ENCODE measurements at places on chromosomes 16 and 17.

DNA sequence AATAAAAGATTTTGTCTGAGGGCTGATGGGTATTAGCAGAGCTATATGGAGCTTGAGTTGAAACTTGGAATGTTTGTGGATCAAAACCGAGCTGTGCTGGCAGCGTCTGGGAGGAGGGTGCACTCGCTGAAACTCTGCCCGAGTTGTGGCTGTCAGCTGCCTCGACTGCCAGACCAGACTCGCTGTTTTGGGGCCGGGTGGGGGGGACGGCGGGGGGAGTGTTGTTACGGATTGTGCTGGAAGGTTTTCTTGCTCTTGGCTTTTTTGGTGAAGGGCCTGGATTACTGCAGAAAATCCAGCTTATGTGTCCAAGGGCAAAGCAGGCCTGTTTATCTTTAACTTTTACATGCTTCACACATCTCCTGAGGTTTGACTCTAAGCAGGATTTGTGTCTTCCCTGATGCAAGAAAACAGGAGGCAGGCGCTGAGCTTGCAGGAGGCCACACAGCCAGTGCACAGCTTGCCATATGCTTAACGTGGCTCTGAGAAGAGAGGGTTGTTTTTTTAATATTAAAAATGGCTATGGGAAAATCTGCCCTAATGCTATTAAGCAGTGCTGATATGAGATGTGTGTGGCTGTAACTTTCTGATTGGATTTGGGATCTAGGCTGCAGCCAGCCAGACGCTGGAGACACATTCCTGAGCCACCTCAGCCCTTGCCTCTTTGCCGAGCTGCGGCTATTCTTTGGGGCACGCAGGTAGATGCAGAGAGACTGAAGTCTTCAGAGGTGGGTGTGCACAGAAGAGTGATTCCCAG, 20.5 kb upstream of the RPTOR start:
- DNase-seq, result no peak

GRCh38 chr16:69691980-69692911, 34.1 kb downstream of the NQO1 start:
- DNase-seq, result peak; percentile 43

DNA sequence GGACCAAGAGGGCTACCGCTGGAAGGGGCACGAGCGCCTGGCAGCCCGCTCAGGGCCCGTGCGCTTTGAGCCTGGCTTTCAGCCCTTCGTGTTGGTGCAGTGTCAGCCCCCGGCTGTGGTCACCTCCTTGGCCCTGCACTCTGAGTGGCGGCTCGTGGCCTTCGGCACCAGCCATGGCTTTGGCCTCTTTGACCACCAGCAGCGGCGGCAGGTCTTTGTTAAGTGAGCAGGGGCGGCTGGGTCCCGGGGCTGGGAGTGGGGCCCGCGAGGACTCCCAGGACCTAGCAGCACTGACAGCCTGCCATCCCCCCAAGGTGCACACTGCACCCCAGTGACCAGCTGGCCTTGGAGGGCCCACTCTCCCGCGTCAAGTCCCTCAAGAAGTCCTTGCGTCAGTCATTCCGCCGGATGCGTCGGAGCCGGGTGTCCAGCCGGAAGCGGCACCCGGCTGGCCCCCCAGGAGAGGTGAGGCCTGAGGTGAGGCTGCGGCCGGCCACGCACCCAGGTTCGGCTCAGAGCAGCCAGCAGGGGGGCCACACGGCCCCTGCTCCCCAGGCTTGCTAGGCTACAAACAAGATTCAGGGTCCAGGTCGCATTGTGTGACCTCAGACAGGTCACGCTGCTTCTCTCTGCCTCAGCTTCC, 17.4 kb upstream of the MYO15B start:
- no peak for DNase-seq

- no peak for DNase-seq
Observed at GRCh38 chr16:86292171-86292775, 218.1 kb upstream of the FOXF1 start.

DNA sequence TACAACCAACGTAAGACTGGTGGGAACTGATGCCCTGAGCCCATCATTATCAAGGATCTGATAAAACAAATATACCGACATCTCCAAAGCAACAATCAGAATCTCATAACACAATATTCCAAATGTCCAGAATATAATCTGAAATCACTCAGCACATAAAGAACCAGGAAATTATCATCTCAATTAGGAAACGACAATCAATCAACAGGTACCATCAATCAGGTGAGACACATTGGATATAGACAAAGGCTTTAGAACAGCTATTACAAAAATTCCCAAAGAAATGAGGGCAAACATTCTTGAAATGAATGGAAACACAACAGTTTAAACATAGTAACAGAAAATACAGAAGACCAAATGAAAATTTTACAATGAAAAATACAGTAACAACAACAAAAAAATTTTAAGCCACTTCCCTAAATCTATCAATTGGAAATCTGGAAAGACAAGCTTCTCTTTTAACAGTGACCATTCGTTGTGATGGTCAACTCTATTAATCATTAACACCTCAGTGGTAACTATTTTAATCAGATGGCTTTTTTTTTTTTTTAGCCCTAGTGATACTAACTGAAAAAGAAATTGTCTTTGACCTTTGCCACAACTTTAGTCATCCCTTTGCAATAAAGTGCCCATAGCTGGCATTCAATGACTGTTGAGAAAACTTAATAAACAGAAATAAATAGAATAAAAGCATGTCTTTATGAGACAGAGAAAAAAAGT, 70.4 kb downstream of the USP32 start:
- DNase-seq, result no peak

DNA sequence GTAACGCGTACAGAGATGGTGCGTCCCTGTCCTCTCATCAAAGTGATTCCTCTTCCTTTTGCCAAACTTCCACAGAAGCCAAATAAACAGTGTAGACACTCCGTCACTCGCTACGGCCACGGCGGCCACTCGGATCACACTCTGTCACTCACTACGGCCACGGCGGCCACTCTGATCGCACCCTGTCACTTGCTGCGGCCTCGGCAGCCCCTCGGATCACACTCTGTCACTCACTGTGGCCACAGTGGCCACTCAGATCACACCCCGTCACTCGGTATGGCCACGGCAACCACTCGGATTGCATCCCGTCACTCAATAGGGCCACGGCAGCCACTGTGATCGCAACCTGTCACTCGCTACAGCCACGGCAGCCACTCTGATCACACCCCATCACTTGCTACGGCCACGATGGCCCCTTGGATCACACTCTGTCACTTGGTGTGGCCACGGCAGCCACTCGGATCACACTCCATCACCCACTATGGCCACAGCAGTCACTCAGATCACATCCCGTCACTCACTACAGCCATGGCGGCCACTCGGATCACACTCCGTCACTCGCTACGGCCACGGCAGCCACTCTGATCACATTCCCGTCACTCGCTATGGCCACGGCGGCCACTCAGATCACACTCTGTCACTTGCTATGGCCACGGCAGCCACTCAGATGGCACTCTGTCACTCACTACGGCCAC, 170.8 kb downstream of the BANP start:
- no peak for DNase-seq

DNA sequence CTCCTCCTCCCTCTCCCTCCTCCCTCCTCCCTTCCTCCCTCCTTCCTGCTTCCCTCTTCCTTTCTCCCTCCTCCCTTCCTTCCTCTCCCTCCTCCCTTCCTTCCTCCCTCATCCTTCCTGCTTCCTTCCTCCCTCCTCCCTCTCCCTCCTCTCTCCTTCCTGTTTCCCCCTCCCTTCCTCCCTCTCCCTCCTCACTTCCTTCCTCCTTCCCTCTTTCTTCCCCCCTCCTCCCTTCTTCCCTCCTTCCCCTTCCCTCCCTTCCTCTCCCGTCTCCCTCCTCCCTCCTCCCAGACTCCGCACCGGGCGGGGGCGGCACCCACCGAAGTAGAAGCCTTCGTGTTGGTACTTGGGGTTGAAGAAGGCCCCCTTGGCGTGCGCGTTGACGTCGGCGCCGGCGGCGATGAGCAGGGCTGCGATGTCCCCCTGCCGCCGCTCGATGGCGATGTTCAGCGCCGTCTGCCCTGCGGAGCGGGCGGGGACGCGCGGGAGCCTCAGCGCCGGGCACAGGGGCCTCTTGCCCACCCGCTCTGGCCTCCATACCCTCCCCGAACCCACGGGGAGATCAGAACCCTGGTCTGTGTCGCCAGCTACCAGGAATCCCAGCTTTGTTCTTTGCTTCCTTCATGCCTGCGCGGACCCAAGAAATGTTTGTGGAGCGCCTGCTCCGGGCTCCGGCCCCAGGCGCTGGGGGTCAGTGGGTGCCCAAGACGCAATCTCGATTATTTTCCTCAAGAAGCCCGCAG, 22.2 kb downstream of the TRPV3 start:
- no peak for DNase-seq

GRCh38 chr16:72099377-72099818, 5.8 kb downstream of the DHX38 start:
- peak; percentile 5 for DNase-seq

DNA sequence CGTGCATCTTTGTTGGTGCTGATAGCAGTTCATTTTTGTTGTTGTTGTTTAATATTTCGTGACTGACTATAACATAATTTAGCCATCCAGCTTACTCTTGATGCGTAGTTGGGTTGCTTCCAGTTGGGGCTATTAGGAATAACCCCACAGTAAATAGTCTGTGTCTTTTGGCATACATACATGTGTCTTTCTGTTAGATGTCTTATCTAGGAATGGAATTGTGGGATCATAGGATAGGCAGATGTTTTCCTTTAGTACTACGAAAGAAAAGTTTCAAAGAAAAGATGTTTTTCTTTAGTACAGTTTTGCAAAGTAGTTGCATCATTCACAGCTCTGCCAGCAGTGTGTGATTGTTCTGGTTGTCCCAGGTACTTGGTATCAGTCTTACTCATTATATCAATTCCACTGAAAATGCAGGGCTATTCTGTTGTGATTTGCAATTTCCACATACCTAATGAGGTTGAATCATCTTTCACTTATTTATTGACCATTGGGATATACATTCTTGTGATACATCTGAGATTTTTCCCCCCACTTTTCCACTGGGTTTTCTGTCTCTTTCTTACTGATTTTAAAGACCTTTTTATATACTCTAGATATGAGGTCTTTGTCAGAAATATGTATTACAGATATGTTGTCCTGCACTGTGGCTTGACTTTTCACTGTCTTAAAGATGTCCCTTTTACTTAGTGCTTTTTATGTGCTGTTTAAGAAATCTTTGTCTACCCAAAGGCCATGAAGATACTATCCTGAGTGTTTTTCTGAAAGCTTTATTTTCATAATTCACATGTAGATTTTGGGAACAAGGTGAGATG, 173.3 kb downstream of the MRTFB start:
- DNase-seq, result no peak

- DNase-seq, result no peak
Observed at GRCh38 chr17:83110735-83111134, 31.3 kb downstream of the METRNL start.

DNA sequence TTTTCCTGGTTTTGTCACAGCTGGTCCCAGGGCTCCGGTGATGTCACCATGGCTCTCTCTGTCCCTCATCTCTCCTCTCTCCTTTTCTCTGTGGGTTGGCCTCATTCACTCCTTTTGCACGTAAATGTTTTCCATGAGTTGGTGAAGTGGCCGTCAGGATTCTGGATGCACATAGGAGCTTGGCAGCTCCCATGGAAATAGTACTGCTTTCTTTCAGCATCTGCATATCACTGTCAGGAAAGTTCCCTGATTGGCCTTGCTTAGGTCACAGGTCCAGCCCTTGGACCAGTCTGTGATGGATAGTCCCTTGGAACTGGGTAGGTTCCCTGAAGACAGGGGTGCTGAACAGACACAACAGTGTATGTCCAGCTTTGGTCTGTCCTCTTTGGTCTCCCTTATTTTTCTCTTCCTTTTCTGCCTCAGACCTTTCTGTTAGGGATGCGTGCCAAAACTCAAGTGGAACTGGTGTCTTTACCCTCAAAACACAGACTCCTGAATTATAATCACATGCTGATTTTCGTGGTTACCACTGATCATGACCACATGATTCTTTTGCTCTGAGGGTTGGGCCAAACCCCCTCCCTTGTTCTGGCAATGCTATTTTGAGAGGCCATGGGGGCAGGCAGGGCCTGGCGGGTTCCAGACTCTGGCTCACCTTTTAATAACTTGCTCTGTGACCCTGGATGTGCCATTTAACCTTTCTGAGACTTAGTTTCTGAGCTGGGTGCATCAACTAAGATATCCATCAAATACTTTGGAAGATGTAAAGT, 99.0 kb downstream of the MSI2 start:
- no peak for DNase-seq

GRCh38 chr16:83366228-83366627, 441.6 kb upstream of the HSBP1 start:
- DNase-seq, result no peak

GRCh38 chr16:87374313-87374712, 9.3 kb downstream of the FBXO31 start:
- DNase-seq, result no peak

GRCh38 chr16:49281480-49281842, at the start of gene CBLN1:
Gene CBLN1 (minus strand): TSS chr16:49281838. CDS start chr16:49281465, 373 bp downstream.
- no peak for DNase-seq

- DNase-seq, result no peak
Observed at GRCh38 chr16:57115514-57116182, 23.3 kb downstream of the CPNE2 start.

- DNase-seq, result no peak
Observed at GRCh38 chr16:1761751-1762150, 9.6 kb downstream of the NME3 start.

DNA sequence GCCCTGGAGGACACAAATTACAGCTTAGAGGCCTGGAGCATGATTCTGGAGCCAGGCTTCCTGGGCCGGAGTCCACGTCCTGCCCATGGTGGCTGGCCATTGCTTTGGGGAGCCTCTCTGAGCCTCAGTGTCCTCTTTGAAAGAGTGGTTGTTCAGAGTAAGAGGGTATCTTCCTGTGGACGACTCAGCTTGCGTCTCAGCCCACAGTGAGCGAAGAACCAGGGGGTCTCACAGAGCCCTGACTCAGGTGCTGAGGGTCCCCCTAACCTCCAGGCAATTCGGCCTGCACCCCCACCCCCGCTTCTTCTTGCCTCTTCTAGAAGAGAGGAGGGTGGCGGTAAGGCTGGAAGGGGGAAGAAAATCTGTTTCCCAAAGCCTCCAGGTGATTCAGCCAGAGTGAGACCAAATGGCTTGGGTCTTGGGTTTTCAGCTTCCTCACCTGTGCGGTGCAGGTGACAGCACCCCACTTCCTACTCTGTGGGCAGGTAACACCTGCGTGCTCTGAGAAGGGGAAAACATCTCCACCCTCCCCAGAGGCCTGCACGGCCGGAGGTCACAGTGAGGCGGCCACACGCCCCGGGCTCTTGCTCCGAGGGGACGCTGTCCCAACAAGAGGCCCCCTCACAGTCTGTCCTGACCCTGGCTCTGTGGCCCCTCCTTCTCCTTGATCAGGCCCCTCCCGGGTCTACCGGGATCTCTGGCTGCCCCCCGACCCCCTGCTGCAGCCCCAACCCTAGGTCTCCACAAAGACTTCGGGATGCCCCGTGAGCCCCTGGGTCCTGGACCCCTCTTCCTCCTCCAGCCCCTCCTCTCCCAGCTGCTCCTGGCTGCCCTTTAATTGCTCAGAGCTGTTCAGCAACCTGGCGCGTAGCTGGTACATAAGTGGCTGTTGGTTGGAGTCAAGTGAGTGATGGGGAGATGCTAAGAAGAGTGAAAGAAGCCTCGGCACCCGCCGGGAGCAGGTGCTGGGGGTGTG, 119.2 kb downstream of the METRNL start:
- no peak for DNase-seq

DNA sequence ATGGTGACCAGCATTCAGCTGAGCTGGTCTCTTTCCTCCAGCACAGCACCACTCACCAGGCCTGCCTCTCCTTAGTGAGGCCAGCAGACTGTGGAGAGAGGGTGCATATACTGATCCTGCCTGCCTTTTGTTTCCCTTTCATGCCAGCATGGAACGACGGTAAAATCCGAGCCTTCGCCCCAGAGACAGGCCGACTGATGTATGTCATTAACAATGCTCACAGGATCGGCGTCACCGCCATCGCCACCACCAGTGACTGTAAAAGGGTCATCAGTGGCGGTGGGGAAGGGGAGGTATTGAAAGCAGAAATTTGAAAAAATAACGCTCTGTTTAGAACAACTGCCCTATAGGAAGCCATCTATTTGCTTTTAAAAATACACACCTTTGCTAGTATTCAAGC, 12.6 kb upstream of the USP43 start:
- no peak for DNase-seq
